ENCODE measurements at places on chromosomes 1 and 21.

GRCh38 chr1:230208619-230209261 lies 141.7 kb downstream of the GALNT2 start:
- DNase-seq = no peak

DNA sequence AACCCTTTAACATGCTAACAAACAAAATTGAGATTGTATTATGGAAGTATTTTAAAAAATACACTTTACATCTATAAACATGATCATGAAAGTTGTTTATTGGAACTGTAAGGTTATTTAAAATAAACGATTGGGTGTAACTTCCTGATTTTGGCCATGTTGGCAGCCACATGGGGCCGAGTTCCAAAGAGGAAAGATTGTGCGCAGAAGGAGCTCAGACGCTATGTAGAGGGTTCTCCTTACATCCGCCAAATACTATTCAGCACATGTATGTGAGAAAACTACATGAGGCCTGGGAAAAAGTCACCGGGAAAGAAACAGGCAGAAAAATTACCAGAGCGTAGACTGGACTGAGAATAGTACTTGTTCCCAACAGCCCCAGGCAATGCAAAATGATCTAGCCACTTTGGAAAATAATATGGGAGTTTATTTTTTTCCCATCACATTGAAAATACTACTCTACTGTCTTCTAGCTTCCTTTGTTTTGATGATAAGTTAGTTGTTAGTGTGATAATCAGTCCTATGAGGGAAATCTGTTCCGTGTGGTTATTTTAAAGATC lies 35.7 kb upstream of the B3GALT2 start:
- no peak for DNase-seq

DNA sequence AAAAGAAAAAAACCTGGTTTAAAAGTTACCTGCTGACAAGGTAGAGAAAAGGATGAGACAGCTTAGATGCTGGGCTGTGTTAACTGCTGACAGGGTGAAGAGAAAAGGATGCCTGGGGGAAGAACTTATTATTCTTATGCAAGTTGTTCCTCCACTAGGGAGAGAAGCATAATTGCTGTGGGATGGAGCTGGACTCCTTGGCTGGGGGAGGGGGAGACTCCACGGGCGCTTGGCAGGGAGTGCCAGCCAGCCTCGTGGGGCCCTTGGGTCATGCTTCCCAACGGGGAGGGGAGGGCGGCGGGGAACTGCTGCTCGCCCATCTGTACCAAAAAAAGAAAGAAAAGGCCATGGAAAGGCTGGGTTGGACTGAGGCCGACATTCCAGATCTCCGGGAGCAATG lies 47.2 kb downstream of the SYCP1 start:
- DNase-seq = no peak

DNA sequence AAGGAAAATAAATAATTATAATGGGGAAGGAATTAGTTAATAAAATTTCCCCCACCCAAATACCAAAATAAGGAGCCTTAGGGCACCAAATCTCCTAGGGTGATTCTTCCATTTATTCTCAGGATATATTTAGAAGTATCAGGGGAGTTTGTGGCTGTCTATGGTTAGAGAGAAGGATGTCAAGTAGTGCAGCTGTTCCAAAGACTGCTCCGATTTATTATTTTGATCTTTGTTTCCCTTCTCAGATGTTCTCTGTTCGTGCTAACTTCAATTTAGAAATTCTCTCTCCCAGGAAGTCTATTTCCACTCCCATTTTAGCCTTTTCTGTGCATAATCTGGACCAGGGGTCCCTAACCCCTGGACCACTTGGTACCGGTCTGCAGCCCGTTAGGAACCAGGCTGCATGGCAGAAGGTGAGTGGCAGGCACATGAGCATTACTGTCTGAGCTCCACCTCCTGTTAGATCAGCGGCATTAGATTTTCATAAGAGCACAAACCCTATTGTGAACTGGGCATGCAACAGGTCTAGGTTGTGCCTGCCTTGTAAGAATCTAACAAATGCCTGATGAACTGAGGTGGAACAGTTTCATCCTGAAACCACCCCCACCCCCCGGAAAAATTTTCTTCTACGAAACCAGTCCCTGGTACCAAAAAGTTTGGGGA lies 9.3 kb upstream of the MAST2 start:
- DNase-seq = no peak

- DNase-seq = no peak
Measured at GRCh38 chr1:203288400-203288799, 16.9 kb upstream of the BTG2 start.

- no peak for DNase-seq
Measured at GRCh38 chr1:169381162-169381561, 13.2 kb downstream of the BLZF1 start.

GRCh38 chr1:5943343-5944124 lies 48.7 kb downstream of the NPHP4 start:
- DNase-seq = no peak

DNA sequence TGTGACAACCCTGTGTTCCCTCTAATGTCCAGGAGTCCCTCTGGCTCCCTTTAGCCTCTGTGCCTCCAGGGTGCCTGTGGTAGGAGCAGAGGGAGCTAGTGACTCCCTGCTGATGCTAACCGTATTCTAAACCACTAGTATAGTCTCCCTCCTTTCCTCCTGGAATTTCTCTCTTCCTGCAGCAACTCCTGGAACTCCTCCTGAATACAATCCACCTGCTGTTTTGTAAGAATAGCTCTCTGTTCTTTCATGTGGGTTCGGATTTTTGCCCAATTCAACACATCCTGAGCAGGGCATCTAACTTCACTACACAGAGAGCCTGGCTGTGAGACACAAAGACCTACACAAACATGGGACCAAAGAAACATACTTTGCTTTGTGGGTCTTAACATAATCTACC lies 107.9 kb downstream of the RUNX1 start:
- no peak for DNase-seq

DNA sequence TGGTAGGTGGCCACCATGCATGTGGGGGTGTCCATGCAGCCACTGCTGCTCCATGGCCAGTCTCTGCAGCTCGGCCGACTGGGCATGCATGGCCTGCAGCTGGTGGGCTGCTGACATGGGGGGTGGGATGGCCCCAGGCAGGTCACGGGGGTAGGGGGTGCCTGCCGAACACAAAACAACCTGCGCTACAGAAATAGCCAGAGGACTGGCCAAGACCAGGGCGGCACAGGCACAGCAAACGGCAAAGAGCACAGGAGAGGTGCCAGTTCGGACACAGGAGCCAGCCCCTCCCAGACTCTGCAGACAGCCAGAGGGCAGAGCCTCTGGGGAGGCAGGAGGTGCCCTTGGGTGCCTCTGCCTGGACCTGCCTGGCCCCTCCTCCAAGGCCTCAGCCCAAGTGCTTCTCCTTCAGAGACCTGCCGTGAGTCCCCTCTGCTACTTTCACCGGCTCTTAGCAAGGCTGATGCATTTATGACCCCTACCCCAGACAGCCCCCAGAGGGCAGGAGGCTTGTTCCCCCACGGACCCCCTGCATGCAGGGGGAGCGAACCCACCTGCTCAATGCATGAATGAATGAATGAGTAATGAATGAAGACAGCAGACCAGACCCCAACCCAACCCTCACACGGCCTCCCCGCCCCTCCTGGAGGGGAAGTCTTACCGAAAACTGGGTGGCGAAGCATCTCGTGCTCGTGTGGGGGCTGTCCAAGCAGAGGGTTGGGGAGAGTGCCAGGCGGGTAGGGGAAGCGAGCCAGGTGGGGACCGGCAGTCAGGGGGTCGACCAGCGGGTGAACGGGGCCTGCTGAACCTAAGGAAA lies 37.7 kb downstream of the SLC45A1 start:
- no peak for DNase-seq

GRCh38 chr1:25245809-25246599 lies 1.2 kb downstream of the RSRP1 start:
- DNase-seq = no peak

DNA sequence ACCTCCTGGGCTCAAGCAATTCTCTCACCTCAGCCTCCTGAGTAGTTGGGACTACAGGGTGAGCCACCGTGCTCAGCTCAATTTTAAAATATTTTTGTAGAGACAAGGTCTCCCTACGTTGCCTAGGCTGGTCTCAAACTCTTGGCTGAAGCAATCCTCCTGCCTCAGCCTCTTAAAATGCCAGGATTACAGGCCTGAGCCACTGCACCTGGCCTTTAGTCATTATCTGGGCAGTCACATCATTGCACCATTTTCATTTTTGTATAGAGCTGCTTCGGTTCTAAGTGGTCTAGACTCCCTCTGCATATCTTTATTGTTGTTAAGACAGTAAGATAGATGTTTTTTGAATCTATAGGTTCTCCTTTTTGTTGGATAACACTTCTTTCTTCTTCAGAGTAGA lies 39.9 kb downstream of the ATF3 start:
- no peak for DNase-seq

DNA sequence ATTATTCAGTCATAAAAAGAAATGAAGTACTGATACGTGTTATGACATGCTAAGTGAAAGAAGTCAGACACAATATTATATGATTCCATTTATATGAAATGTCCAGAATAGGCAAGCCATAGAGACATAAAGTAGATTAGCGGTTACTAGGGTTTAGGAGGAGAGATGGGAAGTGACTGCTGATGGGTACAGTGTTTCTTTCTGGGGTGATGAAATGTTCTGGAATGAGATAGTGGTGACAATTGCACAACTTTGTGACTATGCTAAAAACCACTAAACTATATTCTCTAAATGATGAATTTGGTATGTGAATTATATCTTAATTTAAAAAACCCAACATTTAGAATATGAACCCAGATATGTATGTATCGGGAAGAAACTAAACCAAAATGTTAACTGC lies 27.6 kb downstream of the IPP start:
- no peak for DNase-seq

DNA sequence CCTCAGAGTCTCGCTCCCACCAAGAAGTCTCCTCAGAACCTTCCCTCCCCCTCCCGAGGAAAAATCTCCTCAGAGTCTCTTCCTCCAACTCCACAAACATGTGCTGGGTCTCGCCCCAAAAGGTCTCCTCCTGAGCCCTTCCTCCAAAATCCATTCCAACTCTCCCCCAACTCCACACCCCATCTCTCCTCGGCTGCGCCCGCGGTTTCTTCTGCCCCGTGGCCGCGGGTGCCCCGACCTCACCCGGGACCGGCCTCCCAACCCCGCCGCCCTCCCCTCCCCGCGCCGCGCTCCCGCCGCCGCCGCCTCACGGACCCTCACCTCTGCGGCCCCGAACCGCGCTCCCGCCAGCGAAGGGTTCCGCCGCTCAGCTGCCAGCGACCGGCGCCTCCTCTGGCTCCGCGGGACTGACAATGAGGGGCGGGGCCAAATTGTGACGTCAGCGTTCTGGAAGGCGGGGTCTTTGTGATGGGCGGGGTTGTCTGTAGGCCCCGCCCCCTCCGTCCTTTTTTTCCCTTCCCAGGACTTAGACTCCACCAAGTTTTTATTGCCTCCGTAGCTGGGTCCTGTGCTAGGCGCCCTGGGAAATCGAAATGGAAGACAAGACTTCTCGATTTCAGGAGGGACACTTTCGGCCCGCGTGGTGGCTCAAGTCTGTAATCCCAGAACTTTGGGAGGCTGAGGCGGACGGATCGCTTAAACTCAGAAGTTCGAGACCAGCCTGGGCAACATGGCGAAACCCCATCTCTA lies at the start of gene LUZP1:
LUZP1 (minus strand) TSS at position 412 of the 750 bp plus-strand sequence.
- peak; percentile 75 for DNase-seq

- no peak for DNase-seq
Measured at GRCh38 chr1:7363450-7363849, 407.6 kb upstream of the VAMP3 start.

- DNase-seq = no peak
Measured at GRCh38 chr21:22189278-22189677, 1191.1 kb downstream of the NCAM2 start.

GRCh38 chr1:20634065-20634593 lies 871 bp downstream of the PINK1 start:
- DNase-seq = no peak

DNA sequence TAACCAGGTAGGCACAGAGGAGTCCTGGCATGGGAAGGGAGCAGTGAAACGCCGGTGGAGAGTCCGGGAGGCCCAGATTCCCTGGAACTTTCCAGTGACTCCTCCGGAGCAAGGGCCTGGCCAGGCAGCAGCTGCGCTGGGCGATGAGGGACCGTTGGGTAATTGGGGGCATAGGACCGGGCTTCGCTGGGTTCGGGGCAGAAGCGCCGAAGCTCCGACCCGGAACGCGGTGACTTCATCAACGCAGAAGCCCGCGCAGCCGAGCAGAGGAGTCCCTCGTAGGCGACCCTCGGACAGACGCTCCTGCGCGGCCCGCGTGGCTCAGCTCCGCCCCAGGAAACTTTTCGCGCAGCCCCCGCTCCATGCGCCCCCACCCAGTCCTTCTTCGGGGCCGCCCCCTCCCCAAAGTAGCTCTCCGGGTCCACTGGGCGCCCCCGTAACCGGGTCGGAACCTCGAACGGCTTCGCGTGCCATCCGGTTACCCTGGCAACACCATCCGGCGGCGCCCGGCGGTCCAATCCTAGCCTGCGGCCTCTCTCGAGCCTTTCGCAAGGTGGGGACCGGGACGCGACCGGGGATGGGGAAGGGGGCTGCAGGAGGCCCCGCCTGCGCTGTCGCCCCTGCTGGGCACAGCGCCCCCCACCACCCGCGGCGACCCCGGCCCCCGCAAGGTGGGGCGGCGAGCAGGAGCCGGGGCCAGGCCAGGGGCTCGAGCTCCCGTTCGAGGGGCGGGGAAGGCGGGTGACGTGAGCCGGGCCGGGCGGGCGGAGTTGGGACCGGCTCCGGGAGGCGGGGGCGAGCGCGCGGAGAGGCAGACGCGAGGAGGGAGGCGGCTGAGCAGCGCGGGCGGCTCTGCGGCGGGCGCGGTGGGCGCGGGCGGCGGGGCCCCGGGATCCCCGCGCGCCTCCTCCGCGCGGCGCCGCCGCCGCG lies at the start of gene AJAP1:
AJAP1 (plus strand) TSS at position 814 of the 930 bp plus-strand sequence. CDS start 817 bp downstream, outside the sequence.
- DNase-seq = no peak

DNA sequence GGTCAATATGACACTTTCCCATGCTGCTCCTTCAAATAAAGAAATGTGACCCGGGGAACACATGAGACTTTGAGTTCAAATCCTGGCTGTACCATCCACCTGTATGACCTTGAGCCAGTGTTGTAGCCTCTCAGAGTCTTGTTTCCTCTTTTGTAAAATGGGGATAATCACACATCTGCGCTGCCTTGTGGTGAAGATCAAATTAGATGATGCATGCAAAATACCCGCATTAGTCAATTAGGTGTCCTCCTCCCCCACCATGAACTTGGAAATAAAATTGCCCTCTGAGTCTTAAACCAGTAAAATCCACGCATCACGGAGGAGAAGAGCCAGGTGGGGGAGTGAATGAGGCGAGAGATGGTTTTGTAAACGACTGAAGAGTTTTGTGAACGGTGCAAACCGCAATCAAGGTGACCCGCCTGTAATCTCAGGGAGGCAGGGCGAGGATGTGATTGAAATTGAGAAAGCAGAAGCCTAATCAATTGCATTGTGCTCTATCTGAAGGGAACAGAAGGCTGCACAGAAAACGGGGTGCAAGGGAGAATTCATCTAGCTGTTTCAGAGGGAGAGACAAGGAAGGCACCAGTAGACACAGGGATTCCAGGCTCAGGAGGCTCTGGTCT lies 5.8 kb upstream of the AHDC1 start:
- DNase-seq = no peak

GRCh38 chr21:18275781-18276180 lies 31.1 kb downstream of the CHODL start:
- DNase-seq = no peak
